Stimulated activated CD4-positive, alpha-beta T cell treated with anti-CD3 and anti-CD28 coated beads, Interleukin-2, amount 100 ng/mL, for 24 hours (primary cell): ENCODE measurements at places on chromosomes 1 and 21.

DNA sequence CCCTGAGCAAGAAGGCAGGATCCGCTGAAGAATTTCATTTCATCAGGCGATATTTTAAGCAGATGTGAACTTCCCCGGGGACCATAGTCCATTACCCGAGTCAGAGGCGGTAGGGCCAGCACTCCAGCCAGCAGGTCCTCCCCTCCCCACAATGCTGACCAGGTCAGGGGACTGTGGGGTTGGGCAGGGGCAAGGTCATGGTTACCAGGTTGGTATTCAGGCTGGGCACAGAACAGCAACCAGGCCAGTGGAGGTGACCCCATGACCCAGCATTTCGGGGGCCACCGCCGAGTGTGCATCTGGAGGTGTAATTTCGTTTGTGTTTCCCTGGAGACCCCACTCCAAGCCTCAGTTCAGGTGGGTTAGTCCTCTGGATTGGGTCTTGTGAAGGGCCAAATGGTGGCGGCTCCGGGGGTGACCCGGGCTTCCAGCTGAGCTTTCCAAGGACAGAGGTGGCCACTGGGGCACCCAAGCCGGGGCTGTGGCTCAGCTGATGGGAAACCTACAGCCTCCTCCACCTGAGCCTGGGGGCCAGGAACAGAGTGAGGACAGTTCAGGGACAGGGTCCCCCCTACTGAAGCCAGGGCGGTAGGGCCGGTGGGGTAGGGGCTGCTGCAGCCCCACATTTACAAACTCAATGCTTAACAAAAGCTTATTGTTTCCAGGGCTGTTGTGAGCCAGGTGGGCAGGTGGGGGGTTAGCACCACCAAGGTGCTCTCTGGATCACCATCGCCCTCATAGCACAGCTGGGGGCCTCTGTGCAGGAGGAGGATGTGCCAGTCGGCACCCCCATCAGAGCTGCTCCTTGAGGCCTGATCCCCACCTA is 2.8 kb downstream of the PRDM16 start:
- DNase-seq: no peak

DNA sequence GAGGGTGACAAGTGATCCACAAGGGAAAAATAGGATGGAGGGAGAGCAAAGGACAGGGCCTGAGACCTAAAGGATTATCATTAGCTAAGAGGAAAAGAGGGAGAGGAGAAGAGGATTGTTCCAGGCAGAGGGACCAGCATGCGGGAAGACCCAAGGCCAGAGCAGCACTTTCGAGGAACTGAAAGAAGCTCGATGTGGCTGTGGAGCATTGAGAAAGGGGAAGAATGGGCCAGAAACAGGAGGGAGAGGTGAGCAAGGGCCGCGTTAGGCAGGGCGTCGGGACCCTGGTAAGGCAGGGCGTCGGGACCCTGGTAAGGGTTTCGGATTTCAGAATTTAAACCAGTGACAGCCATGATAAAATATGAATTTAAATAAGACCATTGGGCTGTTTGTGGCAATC is 22.8 kb upstream of the CSF1 start:
- DNase-seq: no peak

GRCh38 chr1:195373856-195374255 is 1234.4 kb downstream of the KCNT2 start:
- no peak for DNase-seq

DNA sequence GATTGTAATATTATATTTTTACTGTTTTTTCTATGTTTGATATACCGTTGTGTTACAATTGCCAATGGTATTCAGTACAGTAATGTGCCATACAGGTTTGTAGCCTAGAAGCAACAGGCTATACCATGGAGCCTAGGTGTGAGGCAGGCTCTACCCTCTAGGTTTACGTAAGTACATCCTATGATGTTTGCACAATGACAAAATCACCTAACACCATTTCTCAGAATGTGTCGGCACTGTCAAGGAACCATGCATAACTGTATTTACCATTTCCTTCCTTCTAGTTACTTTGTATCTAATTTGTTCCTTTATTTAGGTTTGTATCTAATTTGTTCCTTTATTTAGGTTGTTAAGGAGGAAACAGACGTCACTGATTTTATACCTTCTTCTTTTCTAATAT is 9.9 kb downstream of the NPHP4 start:
- no peak for DNase-seq

DNA sequence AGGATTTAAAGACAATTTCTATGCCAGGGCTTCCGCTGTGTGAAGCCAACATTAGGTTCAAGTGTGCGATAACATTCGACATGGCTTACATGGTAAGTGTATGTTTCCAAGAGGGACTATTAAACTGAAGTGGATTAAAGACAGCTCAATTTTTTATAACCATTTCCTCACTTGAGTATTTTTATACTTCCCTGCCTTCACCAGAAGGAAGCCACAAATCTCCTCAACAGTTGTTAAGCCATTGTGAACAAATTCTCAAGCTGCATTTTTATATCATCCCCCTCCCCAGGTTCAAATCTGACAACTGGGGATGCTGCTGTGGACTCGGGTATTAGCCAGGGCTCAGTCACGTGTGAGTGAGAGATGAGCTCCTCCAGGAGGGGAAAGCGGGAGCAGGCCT is 116.3 kb downstream of the RHOU start:
- DNase-seq: no peak

GRCh38 chr1:228206582-228207351 is 1.1 kb upstream of the OBSCN start:
- no peak for DNase-seq

DNA sequence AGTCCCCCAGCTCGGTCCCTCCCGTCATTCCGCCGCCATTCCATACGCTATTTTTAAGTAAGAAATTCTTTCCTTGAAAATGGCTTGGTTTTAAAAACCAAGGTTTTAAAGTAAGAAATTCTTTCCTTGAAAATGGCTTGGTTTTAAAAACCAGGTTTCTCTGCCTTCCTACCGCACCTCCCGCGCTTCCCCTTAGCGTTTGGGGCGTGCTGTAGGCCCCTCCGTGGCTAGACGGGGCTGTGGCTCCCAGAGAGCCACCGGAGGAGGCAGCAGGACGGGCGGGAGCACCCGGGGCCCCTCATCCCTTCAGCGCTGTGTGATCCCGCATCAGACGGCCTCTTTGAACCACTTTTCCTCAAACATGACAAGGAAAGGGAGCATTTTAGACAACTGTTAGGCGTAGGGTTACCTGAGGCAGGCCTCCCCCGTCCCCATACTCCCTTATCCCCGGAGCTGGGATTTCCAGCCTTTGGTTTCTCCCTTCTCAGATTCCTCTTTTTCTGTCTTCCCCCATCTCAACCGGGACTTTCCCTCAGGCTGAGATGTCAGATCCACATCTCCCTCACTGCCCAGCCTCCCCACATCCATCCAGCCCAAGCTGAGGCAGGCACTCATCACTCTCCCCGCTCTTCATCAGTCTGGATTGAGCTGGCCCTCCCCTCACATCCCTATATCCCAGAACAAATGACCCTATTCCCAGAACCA is 541 bp upstream of the CD58 start:
- no peak for DNase-seq
